ENCODE measurements at places on chromosomes 7 and 10. TPM values are rescaled to one million over a fixed set of nuclear protein-coding genes. Genes with fewer than 3 reads are reported as not detected.

DNA sequence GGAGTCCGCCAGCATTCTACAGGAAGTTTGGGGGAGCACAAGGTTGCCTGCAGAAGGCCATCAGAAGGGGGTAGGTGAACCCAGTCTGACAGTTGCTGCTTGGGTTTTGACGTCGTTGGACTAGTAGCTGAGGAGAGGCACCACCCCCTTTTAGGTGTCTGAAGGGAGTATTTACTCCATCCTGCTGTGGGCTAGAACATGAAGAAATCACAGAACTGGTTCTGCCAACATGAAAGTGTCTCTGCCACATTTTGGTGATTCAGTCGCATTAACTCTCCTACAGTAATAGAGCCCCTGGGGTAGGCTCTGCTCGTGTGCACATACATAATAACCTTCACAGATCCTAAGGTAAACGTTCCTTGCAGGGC lies 834 bp upstream of the TRIL start:
- no peak for DNase-seq

GRCh38 chr10:92845921-92846320 lies 2.4 kb upstream of the EXOC6 start:
- no peak for DNase-seq

GRCh38 chr7:105707967-105708762 lies 126.9 kb upstream of the EFCAB10 start:
- DNase-seq: no peak

GRCh38 chr10:58568428-58568935 lies 55.8 kb downstream of the BICC1 start:
- DNase-seq: no peak

GRCh38 chr10:118042827-118043242 lies 3.9 kb downstream of the RAB11FIP2 start:
- DNase-seq: no peak

GRCh38 chr10:130400890-130401289 lies 264.7 kb downstream of the GLRX3 start:
- DNase-seq: no peak

DNA sequence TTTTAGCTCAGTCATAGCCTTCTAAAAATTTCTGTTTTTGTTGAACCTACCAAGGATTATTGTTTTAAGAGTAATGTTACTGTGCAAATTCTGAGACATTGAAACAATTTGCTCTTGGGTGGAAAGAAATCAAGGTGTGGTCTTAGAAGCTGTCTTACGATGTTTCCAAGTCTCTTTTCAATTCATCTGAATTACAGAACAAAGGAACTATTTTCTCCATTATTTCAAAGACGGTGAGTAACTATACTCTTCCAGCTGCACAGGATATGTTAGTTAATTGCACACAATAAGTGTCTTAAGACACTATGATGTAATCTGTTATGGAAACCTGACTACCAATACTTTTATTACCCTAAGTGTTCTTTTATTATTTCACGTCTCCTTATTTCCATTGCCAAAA lies 106.8 kb upstream of the POM121L12 start:
- DNase-seq: no peak

- no peak for DNase-seq
Measured at GRCh38 chr7:31664890-31665289, 22.1 kb upstream of the PPP1R17 start.

DNA sequence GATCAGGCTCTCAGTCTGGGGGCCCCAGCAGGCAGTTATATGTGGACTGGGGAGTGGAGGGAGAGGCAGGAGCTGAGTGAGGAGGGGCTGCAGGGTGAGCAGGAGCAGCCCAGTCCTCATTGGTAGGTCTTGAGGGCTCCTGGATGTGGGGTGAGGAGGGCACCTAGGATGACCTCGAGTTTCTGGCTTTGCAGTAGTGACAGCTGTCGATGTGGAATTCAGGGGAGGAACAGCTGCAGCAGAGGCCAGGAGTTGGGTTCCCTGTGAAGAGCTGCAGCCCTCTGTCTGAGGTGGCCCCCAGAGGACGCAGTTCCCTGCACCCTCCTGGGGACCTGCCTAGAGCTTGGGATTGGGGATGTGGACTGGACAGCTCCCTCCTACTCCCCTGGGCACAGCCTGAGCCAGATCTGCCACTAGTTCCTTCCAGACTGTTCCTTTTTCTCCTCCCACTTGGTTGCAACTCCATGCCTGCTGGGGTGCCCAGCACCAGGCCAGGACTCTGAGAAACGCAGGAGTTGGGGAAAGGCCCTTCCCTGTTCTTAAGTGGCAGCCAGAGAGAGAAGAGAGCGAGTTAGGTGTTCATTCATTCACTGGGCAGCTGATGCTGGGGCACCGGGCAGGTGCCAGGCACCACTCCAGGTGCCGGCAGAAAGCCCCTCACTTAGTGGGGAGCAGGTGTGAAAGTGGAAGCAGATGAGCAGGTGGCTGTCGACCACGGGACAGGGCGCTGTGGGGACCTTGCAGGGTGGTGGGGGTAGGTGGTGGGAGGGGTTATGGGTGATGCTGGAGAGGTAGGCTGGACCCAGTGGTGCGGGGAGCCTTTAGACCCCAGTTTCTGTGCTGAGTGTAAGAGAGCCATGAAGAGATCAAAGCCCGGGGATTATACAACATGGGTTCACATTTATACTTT lies 57.9 kb downstream of the PRF1 start:
- no peak for DNase-seq

- DNase-seq: no peak
Measured at GRCh38 chr10:124211921-124212320, 118.5 kb upstream of the CHST15 start.

- DNase-seq: no peak
Measured at GRCh38 chr10:75542084-75542483, 110.7 kb downstream of the LRMDA start.

DNA sequence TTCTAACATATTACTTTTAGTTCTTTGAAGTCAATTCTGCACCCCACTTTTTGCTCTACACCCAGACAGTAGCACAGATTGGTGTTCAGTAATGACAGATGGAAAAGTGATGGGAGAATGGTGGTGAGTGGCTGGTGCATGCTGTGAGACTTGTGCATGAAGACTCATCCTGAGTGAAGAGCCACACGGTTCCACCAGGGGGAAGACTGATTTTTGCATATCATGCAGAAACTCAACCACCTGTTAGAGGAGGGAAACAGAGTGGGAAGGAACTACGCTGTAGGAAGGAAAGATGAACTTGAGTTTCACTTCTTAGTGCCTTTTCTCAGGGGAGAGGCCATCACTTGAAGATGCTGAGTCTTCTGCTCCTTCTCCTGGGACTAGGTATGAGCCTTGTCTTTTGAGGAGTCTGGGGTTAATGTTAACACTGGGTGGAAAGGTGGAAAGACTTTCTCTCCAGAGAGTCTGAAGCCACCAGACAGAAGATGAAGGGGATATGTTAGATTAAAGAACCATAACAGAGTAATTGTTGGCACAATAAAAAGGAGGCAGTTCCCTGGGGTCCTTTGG lies 9.3 kb upstream of the PRSS1 start:
- no peak for DNase-seq

DNA sequence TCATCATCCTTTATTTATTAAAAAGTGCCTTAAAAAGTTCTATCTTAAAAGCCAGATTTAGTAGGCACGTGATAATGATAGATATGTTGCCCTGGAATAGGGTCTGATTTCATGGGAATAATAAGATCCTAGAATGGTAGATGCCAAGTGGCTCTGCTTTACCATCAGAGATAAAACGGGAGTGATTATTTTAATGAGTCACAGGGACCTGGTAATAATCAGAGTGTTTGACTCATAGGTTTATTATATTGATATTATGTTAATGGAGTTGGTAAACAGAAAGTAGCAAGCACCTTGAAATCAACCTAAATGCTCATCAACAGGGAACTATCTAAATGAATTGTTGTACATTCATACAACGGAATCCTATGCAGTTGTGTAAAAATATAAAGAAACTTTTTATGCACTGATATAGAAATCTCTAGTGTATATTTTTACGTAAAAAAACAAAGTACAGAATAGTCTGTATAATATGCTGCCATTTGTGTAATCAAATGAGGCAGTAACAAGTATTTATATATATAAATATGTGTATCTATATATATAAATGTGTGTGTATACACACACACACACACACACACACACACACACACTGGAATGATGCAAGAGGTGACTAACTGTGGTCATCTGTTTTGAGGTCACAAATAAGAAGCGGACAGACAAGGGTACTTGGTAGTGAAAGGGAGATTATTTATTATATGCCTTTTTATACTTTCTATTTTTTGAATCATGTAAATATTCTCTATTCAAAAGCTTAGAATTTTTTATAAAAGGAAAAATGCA lies 78.6 kb upstream of the DYNC1I1 start:
- DNase-seq: no peak

DNA sequence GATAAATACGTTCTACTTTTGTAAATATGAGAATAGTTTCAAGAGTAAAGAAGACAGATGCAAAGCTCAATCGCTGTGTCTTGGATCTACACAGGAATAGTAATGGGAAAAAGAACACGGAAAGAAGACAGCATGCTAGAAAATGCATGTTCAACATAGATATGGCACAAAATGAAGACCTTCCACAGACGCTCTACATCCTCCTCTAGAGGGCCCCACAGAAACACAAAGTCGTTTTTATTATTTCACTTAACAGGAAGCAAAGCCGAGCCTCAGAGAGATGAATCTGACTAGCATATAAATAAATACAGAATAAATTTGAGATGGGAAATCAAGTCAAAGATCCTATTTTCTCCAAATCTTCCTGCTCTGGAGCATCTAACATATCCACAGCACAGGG lies 292.6 kb downstream of the PARD3 start:
- no peak for DNase-seq

DNA sequence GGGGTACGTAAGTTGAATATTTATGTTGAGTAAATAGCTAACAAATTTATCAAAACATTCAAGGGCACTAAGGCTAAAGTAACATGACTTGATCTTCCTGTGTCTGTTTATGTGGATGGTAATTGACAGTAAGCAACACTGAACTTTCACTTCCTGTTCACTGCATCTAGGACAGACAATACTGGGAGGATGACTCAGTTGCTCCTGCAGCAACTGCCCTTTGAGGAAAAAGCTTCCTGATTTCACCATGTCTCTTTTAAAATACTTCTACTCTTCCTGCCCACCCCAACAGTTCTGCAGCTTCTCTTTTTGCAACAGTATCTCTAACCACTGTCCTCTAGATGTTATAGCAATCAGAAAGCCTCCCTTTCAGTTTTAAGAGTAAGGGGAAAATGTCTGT lies 76.6 kb upstream of the HGF start:
- DNase-seq: no peak

GRCh38 chr7:1910827-1911226 lies 240.8 kb downstream of the ELFN1 start:
- no peak for DNase-seq

DNA sequence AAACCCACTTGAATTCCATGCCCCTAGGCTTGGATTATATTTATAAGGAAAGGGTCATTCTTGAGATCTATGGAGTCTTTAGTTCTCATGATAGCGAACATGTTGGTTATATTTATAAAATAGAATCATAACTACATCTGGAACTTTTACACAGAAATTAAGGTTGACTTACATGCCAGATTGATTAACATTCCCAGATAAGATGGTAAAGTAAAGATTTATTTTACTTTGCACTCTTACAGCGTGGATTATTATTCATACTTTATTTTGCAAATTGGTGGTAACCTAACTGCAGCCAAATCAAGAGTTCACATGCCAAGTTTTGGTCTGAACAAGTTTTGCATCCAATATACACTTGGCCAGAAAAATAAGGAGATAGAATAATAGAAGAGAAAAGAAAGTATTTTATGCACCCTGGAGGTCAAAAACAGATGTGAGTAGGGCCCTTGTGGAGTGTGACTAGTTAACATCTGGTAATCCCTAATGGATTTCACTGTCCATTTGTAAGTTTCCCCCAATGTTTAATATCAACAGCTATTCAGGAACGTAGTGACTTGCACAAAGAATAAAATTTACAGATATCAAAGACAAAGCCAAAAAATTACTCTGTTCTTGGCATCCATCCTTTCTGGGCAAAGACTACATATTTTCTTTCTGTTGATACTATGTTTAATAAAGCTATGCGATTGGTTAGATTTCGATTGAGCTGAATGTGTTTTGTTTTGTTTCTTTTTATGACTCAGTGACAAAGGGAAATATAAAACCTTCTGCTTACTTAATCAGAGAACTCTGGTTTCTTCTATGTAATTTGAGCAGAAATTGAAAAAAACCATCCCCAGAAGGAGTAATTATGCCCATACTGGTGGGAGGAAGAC lies 10.1 kb upstream of the TMEM26 start:
- no peak for DNase-seq

- no peak for DNase-seq
Measured at GRCh38 chr7:1095621-1096155, 7.8 kb downstream of the GPER1 start.

DNA sequence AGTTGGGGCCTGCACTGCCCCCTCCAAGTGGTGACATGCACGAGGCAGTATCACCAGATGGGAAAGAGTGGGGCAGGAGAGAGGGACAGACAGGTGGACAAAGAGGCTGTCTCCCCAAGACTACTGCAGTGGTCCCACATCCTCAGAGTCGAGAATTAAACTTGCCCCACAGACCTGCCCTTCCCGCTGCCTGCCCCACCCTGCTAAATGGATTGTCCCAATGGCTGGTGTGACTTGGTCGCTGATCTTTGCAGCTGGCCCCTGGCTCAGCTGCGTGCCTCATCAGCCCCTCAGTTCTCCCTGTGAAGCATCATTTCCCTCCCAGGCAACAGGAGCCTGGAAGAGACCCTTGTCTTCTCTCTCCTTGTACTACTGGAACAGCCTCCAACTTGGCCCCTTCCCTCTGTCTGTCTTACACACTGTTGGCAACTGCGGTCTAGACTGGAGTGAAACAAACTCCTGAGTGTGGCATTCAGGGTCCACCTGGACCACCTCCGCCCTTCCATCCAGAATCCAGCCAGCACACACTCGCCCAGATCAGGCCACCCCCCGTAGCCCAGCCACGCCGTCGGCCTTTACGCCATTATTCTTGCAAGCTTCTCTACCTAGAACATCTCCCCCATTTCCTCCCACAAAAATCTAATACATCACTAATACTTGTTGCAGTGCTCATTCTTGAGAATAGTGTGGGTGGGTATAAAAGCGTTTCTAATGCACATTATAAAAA lies 275.1 kb downstream of the CELF2 start:
- no peak for DNase-seq

The RBP4 gene
- 2.2 TPM for total RNA-seq

The KMT2C gene
- total RNA-seq: 45.7 TPM

The RNF32 gene
- total RNA-seq: not detected

The MMP21 gene
- total RNA-seq: not detected

The SPACDR gene
- not detected for total RNA-seq

The ODAD2 gene
- not detected for total RNA-seq

The TDRD1 gene
- not detected for total RNA-seq
